ENCODE measurements at places on chromosomes 12 and 14.

DNA sequence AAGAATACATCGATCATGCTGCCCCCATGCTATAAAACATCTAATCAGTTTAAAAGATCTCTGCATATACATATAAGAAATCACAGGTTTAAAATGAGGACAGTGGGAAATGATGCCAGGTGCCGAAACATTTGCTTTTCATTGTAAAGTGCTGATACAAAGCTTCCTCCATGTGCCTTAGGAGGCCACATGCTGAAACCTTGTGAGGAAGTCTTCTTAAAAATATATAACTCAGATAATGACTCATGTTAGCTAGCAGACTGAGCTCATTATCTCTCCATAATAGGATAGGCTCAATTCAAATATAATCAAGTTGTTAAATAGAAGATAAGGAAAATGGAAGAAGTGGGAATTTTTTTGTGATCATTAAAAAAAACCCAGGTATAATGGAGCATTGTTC lies 65.9 kb downstream of the RFX4 start:
- DNase-seq = no peak

DNA sequence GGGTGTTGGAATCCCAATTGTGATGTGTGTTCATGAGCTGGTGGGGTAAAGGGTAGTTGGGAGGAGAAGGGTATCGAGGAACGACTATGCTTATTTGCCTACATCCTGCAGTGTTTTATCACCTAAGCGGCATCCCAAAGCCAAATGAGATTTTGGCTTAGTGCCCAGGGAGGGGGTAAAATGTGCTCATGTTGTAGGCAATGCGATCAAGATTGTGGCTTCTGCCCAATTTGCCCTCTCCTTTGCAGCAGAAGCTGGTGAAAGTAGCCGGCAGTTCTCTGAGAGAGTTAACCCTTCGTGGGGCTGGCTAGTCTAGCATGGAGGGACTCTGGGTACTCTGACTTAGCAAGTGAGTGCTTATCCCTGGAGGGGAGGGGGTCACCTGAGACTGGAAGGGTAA lies 753 bp downstream of the RPH3A start:
- no peak for DNase-seq

DNA sequence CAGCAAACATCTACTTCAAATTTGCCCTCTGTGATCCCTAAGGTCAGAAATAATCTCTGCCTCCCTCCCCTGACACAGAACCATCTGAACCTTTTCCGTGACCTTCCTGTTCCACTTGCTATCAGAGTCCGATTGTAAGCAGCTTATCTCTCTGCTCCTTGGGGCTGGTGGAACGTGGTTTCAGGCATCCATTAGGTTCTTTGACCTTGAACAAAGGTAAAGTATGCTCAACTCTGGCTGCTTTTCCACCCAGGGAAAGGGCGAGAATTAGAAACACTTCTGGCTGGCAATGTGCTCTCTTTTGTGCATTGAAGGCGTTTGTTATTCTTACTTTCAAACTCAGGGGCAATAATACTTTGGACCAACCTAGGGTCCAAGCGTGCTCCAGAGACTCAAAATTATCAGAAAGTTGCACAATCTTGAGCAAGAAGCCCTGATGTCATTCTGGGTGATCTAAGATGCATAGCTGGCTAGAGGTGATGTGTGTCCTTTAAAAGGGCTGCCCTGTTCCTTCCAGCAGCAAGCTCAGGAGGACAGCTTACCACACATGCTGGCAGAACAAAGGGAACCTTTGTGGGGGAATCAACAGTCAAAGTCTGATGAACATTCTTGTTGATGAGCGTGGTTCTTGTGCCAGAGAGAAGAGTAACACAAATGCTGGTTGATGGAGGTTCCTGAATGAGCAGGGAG lies 29.8 kb downstream of the ADGRD1 start:
- no peak for DNase-seq

DNA sequence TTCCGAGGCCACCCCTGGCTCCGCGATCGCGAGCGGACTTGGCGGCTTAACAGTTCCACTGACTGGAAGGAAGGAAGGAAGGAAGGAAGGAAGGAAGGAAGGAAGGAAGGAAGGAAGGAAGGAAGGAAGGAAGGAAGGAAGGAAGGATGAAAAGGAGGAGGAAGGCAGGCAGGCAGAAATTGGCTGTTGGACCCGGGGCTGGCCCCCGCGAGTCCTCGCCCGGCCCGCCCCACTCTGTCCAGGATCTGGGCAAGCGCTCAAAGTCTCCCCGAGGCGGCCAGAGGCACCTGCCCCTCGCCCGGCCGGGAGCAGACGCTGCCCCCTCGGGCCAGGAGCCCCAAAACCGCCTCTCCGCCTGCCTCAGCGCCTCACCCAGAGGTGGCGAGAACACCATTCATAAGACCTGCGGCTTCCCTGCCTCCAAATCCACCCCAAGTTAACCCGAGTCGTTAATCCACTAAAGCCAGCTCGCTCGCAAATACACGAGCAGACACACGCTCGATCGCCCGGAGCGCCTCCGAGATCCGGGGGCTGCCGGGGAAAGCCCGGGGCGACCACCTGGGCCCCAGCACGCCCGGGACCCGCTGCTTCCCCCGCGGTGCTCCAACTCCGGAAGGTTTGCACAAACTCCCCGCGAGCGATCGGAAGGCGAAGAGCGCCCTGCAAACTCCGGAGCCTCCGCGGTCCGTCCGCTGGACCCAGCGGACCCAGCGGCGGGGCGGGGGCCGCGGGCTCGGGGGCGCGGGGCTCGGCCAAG lies 844 bp downstream of the DPF3 start:
- peak; percentile 30 for DNase-seq

- DNase-seq = no peak
Measured at GRCh38 chr12:51004504-51004903, 21.7 kb downstream of the SLC11A2 start.

GRCh38 chr12:14896521-14897169 lies 11.0 kb upstream of the MGP start:
- no peak for DNase-seq

GRCh38 chr12:30853561-30854133 lies 72.9 kb upstream of the TSPAN11 start:
- DNase-seq = no peak

DNA sequence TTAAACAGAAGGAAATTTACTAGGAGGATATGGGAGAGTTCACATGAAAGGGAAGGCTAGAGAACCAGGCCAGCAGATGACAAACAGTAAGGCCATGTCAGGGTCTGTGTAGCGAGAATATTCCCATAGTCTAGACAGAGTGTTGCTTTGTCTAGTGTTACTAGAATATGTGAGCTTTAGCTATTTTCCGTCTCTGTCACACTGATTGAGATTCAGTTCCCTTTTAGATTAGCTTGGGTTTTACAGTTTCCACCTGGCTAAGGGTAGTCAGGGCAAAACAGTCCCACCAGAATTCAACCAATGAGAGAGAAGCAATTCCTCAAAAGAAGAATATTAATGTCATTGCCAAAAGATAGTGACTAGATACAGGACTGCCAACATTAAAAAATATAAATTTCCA lies 82.8 kb upstream of the MDM1 start:
- DNase-seq = no peak

DNA sequence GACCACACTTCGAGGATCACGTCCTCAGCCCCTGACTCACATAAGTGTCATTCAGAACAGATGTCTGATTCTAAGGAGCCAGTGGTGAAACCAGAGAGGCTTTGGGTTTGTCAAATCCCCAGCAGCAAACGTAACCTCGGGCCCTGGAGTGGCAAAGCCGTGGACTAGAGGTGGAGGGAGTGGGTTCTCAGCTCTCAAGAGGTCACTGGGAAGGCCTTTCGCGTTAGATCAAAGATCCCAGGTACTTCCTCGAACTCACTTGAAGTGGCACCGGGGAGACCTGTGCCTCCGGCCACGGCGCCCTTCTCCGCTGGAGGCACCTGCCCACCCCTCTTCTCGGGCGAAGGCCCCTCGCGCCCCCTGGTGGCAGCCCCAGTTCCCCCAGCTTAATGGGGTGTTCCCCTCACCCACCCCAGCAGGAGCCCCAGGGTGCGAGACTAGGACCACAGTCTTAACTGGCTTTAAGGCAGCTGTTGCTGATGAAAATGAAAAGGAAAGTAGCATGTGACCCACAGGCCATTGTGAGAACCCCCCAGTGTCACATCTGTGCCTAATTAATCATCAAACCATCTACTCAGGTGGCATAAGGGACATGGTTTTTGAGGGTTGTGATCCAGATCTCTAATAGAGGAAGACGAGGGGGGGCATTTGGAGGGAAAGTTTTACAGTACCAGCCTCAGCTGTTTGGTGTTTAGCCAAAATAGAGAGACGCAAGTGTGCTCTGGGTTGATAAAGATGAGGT lies 672 bp upstream of the ESR2 start:
- DNase-seq = peak; percentile 93

GRCh38 chr14:71478542-71478941 lies 453.7 kb upstream of the RGS6 start:
- no peak for DNase-seq

- no peak for DNase-seq
Measured at GRCh38 chr14:97315790-97316189, 518.6 kb downstream of the VRK1 start.

GRCh38 chr12:47216150-47216677 lies 136.5 kb upstream of the AMIGO2 start:
- DNase-seq = peak; percentile 69

DNA sequence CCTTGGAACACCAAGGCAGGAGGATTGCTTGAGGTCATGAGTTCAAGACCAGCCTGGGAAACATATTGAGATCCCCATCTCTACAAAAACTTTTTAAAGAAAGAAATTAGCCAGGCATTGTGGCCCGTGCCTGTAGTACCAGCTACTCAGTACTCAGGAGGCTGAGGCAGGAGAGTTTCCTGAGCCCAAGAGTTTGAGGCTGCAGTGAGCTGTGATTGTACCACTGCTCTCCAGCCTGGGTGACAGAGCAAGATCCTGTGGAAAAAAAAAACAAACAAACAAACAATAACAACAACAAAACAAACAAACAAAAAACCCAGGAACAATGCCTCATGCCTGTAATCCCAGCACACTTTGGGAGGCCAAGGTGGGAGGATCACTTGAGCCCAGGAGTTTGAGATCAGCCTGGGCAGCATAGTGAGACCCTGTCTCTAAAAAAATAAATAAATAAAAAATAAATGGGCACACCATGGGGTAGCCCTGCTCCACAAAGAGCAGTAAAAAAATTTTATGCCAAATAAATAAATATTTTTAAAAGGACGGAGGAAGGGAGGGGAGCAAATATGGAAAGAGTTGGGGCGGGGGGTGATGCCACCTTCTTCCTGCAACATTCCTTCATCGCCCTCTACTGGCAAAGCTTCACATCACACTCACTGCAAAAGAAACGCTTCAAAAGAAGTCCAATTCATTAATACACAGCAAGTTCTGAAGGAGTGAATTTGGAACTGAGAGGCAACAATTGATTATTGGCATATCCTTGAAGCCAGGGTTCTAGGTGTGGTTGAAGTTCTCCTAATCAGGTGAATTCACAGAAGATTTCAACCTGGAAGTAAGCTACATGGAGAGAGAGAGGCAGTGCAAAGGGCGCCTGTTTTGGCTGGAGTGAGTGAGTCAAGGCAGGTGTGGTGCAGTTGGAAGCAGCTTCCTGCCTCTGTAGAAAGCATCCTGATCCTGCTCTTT lies 8.8 kb upstream of the GNPTAB start:
- peak; percentile 69 for DNase-seq

- no peak for DNase-seq
Measured at GRCh38 chr14:51507906-51508511, 143.7 kb upstream of the FRMD6 start.

GRCh38 chr12:46452061-46452615 lies 79.6 kb upstream of the SLC38A2 start:
- DNase-seq = no peak

DNA sequence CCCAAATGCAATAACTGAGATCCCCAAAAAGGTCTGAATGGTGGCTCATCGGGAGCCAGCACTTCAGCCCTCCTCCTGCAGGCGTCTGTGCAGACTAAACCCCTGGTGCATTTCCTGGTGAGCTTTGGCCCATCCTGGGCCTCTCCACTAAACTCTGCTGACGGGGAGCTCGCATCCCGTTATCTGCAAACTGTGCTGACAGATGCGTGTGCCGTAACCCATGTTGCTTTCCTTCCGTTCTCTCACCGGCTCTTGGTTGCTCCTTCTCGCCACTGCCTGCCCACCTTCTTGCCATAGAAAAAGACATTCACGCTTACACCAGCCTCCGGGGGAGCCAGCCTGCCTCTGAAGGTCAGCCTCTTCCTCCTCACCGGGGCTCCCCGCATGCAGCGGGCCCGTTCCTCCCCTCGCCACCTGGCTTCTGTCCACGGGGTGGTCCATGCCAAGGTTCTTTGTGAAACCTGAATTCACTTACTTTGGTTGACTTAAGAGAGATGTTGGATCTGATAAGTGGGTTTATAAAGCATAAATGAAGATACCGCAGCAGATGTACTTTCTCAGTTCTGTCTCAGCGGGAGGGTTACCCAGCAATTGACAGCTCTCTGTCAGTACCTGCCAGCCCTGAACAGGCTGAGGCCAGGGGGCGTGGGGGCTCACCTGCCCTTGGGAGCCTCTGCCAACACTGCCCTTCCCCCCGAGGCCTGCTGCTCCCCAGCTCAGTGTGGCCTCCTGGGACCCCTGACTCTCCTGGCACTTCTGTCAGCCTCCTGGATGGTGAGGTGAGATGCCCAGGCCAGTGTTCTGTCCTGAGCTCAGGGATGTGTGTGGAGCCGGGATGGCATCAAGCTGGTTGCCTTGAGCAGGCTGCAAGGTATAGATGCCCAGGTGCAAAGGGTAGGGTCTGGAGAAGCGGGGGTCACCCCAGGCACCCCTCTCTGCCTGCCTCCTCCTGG lies 14.2 kb downstream of the ZFYVE21 start:
- no peak for DNase-seq

- DNase-seq = no peak
Measured at GRCh38 chr14:31059152-31059924, 33.2 kb upstream of the STRN3 start.

- DNase-seq = peak; percentile 78
Measured at GRCh38 chr12:8697476-8698131, at the start of gene RIMKLB. TSS of gene RIMKLB (plus strand) at chr12:8697991. CDS start at chr12:8713867, 15,876 bp downstream.

GRCh38 chr14:91063119-91063518 lies 2.7 kb upstream of the RPS6KA5 start:
- DNase-seq = no peak

DNA sequence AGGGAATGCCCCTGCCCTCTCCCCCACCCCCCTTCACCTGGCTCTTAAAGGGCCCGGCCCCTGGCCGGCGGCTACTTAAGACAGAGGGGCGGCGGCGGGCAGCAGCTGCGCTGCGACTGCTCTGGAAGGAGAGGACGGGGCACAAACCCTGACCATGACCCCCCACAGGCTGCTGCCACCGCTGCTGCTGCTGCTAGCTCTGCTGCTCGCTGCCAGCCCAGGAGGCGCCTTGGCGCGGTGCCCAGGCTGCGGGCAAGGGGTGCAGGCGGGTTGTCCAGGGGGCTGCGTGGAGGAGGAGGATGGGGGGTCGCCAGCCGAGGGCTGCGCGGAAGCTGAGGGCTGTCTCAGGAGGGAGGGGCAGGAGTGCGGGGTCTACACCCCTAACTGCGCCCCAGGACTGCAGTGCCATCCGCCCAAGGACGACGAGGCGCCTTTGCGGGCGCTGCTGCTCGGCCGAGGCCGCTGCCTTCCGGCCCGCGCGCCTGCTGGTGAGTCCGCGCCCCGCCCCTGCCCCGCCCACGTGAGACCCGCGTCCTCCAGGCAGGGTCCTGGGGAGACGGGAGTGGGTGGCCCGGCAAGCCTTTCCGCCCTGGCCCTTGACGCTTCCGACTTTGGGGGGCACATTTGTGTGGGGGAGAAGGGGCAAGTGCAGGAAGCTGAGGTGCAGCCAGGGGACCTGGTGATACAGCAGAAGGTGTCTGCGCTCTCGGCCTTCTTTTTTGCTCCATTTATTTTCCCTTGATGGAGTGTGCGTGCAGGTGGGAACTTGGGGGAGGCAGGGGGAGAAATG lies at the start of gene IGFBP6:
Gene IGFBP6, plus strand, starts transcription at position 104 of the 790 bp plus-strand sequence. Its CDS starts 51 bp downstream, at position 155.
- DNase-seq = peak; percentile 61

GRCh38 chr14:88323086-88323522 lies at the start of gene KCNK10:
TSS of gene KCNK10 (minus strand) at chr14:88323269. CDS start at chr14:88322798, 471 bp downstream.
- DNase-seq = no peak

GRCh38 chr14:22993517-22993916 lies 11.2 kb upstream of the AJUBA start:
- DNase-seq = no peak
